Activated CD4-positive, alpha-beta memory T cell treated with anti-CD3 and anti-CD28 coated beads for 36 hours (primary cell): ENCODE measurements at places on chromosomes 3 and 15. TPM values are rescaled to one million over a fixed set of nuclear protein-coding genes. Genes with fewer than 3 reads are reported as not detected.

The CPA3 gene
- total RNA-seq: not detected

The GP5 gene
- 0.24 TPM for total RNA-seq

The GOLGA8B gene
- total RNA-seq: 85.2 TPM

The CPN2 gene
- total RNA-seq: not detected
